ENCODE measurements at places on chromosomes 13 and 19. TPM values are rescaled to one million over a fixed set of nuclear protein-coding genes. Genes with fewer than 3 reads are reported as not detected.

Gene IGFL1
- 26.9 TPM for polyA plus RNA-seq

Gene SGTA
- polyA plus RNA-seq: 55.4 TPM

Gene CXCL17
- 8.4 TPM for polyA plus RNA-seq

Gene FFAR3
- polyA plus RNA-seq: 0.41 TPM

Gene ZAR1L
- 0.07 TPM for polyA plus RNA-seq

Data from thymus (tissue), 14 donors.